Endothelial cell (in vitro differentiated cells): ENCODE measurements at places on chromosomes 4 and X. TPM values are rescaled to one million over a fixed set of nuclear protein-coding genes. Genes with fewer than 3 reads are reported as not detected.

GRCh38 chr4:145784036-145784435 is 104.1 kb downstream of the C4orf51 start:
- H3K4me3 ChIP-seq: peak overlapping the region; percentile 25

DNA sequence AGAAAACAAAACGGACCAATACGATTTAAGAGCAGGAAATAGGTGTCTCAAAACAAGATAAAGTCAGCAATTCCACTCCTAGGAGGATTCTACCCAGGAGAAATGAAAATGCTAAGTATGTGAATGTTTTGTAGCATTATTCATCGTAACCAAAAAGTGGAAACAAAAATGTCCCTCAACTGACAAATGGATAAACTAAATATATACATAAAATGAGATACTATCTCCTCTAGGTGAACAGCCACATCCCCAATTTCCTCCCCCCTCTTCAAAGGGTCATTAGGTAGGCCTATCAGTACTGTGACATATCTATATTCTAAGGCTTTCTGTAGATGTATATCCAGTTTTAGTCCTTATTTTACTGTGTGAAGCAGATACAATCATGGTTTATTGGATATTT is 18.0 kb downstream of the DDX3X start:
- H3K27me3 ChIP-seq: peaks cover 3% of the 10 kb centered on the region
- H3K27ac ChIP-seq: no peak overlapping the region
- H3K36me3 ChIP-seq: peaks cover 3% of the 10 kb centered on the region
- peaks cover 5% of the 10 kb centered on the region for H3K4me1 ChIP-seq

GRCh38 chr4:992297-993110 is 700 bp downstream of the SLC26A1 start:
- H3K4me3 ChIP-seq: no peak overlapping the region
- no peaks in the 10 kb centered on the region for H3K36me3 ChIP-seq
- no peaks in the 10 kb centered on the region for H3K4me1 ChIP-seq
- H3K27me3 ChIP-seq: peaks cover 9% of the 10 kb centered on the region

DNA sequence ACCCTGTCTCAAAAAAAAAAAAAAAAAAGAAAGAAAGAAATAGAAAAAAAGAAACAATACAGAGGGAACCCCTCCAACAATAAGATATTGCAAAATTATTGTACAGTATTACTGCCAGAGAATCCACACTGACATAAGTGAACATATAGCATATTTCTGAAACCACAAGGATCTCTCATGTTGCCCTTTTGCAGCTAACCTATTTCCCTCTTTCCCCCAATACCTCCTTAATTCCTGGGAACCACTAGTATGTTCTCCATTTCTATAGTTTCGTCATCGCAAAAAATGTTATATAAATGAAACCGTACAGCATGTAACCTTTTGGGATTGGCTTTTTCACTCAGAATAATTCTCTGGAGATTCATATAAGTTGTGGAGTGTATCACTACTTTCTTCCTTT is 20.0 kb upstream of the BMP2K start:
- H3K27me3 ChIP-seq: no peaks in the 10 kb centered on the region
- peaks cover 3% of the 10 kb centered on the region for H3K4me1 ChIP-seq
- DNase-seq: no peak
- no peak overlapping the region for H3K4me3 ChIP-seq
- H3K36me3 ChIP-seq: no peaks in the 10 kb centered on the region
- H3K27ac ChIP-seq: no peak overlapping the region

GRCh38 chr4:118762155-118762554 is 73.8 kb downstream of the SEC24D start:
- H3K36me3 ChIP-seq: peaks cover 36% of the 10 kb centered on the region
- no peak overlapping the region for H3K27ac ChIP-seq
- H3K4me3 ChIP-seq: no peak overlapping the region
- H3K27me3 ChIP-seq: peaks cover 1% of the 10 kb centered on the region
- H3K4me1 ChIP-seq: no peaks in the 10 kb centered on the region

GRCh38 chr4:48699475-48699874 is 80.6 kb downstream of the FRYL start:
- no peak for DNase-seq
- H3K4me3 ChIP-seq: no peak overlapping the region
- peaks cover 29% of the 10 kb centered on the region for H3K4me1 ChIP-seq
- H3K27me3 ChIP-seq: peaks cover 2% of the 10 kb centered on the region
- peaks cover 4% of the 10 kb centered on the region for H3K36me3 ChIP-seq

DNA sequence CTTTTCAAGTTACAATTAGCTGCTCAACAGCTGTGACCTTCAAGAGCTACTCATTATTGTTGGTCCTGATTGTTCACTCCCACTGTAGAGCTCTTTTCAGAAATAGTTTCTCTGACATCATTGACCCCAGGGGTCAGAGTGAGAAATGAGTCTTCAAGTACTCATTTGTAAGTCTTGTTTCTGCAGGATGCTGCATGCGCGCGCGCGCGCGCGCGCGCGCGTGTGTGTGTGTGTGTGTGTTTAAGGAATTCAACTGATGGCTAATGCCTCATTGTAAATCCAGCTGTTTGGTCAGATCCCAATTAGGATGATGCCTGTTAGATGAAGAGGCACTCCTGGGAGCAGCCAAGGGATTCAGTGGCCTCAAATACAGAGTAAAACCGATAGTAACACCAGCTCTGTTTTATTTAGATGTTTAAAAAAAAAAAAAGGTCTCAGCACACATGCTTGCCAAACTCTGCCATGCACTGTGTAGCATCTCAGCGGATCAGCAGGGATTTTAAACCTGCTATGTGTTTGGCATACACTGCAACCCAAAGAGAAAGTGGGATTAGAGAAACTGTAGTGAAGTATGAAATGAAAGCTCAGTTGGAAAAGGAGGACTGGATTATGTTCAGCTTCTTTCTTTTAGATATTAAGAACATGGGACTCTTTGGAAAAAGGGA is 332.3 kb downstream of the ADGRL3 start:
- no peaks in the 10 kb centered on the region for H3K36me3 ChIP-seq
- H3K27me3 ChIP-seq: peaks cover 2% of the 10 kb centered on the region
- no peak for DNase-seq
- H3K4me3 ChIP-seq: no peak overlapping the region
- H3K4me1 ChIP-seq: no peaks in the 10 kb centered on the region

DNA sequence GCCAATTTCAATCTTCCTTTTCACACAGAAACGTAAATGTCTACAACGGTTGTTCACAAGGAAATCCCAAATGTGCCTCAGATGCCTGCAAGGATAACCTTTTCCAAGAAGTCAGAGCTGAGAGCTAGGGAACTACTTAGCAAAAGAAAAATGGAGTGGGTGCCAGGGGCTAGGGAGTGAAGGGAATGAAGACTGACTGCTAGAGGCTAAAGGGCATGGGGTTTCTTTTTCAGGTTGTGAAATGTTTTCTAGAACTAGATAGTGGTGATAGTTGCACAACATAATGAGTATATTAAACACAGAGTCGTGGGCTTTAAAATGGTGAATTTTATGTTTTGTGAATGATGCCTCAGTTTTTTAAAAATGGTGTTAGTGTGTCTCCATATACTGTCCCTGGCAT is 53.4 kb downstream of the CD99L2 start:
- no peaks in the 10 kb centered on the region for H3K27me3 ChIP-seq
- DNase-seq: no peak
- H3K36me3 ChIP-seq: no peaks in the 10 kb centered on the region
- H3K27ac ChIP-seq: no peak overlapping the region
- H3K4me3 ChIP-seq: no peak overlapping the region

GRCh38 chrX:37800717-37801116 is 20.9 kb downstream of the CYBB start:
- no peak for DNase-seq
- H3K27ac ChIP-seq: no peak overlapping the region
- peaks cover 16% of the 10 kb centered on the region for H3K4me1 ChIP-seq
- no peaks in the 10 kb centered on the region for H3K36me3 ChIP-seq

DNA sequence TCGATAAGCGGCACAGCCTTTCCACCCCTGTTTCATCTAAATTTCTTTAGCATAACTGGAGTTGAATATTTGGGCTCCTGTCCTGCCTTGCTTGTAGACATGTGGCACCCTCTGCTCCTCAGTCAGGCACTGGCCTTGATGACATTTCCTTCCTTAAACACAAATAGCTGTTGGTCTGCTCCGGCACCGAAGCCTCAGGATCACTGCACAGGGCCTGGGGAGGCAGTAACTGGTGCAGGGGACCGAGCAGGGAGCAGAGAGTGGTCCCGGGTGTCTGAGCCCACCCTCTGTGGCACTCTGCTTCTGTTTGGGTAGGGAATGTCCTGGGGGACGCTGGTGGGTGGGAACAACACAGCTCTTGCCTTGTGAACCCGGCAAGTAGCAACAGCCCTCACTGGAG is 13.6 kb downstream of the RGS12 start:
- peaks cover 85% of the 10 kb centered on the region for H3K4me1 ChIP-seq
- no peak for DNase-seq
- H3K36me3 ChIP-seq: peaks cover 8% of the 10 kb centered on the region

- H3K4me3 ChIP-seq: no peak overlapping the region
- no peaks in the 10 kb centered on the region for H3K27me3 ChIP-seq
- no peak for DNase-seq
- H3K27ac ChIP-seq: no peak overlapping the region
- no peaks in the 10 kb centered on the region for H3K4me1 ChIP-seq
- H3K36me3 ChIP-seq: no peaks in the 10 kb centered on the region
Measured at GRCh38 chrX:65644621-65645289, 22.7 kb upstream of the MSN start.

DNA sequence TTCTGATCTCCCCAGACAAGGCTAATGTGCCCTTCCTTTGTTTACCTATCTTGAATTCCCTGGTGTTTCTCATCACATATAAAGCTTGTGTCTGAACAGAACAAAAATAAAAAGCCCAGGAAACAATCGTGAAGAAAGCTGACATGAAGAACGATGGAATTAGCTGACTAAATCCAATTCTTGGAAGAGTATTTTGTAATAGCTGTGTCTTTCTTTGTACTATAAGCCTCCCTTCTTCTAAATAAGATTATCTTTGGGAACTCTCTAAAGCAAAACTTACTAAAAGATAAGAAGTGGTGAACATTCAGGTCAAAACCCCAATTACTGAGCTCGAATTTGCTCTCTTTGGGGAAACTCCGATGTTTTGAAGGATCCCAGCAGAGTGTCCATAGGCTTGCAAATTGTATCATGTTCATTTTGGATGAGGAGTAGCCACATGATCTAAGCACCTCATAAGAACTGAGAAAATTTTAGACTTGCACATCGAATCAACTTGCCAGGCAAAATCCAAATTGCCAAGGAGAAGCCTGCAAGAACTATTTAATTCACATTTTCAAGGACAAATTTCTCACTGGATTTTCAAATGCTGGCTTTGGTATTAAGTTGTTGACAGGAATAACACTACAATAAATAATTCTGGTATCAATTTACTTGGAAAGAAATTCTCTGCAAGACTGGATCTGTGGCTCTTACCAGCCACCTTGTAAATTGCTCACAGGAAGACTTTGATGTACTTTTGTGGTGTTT is 106.2 kb downstream of the LNX1 start:
- no peak for DNase-seq
- H3K4me3 ChIP-seq: no peak overlapping the region
- H3K27me3 ChIP-seq: no peaks in the 10 kb centered on the region

GRCh38 chr4:15479913-15480185 is 10.2 kb downstream of the CC2D2A start:
- H3K27me3 ChIP-seq: peaks cover 6% of the 10 kb centered on the region
- peaks cover 6% of the 10 kb centered on the region for H3K4me1 ChIP-seq
- H3K27ac ChIP-seq: no peak overlapping the region
- DNase-seq: no peak
- H3K36me3 ChIP-seq: peaks cover 39% of the 10 kb centered on the region

DNA sequence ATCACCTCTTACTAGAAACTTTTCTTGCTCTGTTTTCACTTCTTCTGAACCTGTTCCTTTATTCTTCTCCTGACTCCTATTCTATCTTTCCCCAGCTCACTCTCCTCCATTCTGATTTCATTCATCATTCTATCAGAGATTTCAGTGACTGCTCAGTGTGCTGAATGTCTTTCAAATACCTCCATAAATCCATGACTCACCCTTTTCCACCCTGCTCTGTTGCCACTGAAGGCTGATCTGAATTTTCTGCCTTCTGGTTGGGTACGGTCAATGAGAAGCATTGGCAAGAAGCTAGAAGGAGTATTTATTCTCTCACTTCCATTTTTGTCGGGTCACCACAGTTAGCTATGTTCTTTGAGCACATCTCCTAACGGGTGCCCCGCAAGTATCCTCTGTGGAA is 265.9 kb downstream of the CBLL2 start:
- no peaks in the 10 kb centered on the region for H3K27me3 ChIP-seq
- no peak overlapping the region for H3K4me3 ChIP-seq
- no peak overlapping the region for H3K27ac ChIP-seq
- no peaks in the 10 kb centered on the region for H3K36me3 ChIP-seq
- no peak for DNase-seq

- DNase-seq: no peak
- H3K36me3 ChIP-seq: peaks cover 21% of the 10 kb centered on the region
Measured at GRCh38 chr4:53463340-53463739, 85.9 kb downstream of the FIP1L1 start.

- H3K27me3 ChIP-seq: no peaks in the 10 kb centered on the region
- peaks cover 9% of the 10 kb centered on the region for H3K36me3 ChIP-seq
- no peak overlapping the region for H3K27ac ChIP-seq
- H3K4me1 ChIP-seq: peaks cover 16% of the 10 kb centered on the region
Measured at GRCh38 chr4:185217408-185217975, 8.1 kb downstream of the SNX25 start.

Gene TMEM35A
- total RNA-seq: 2.6 TPM

Gene GPR119
- not detected for total RNA-seq

Gene SULT1B1
- total RNA-seq: not detected

Gene PRDM8
- 30.5 TPM for total RNA-seq

Gene TEC
- total RNA-seq: 1.9 TPM

Gene HMX1
- not detected for total RNA-seq

Gene DCAF12L1
- total RNA-seq: 1.9 TPM

Gene UCHL1
- 397 TPM for total RNA-seq

Gene SLITRK4
- 7.3 TPM for total RNA-seq

Gene ZNF157
- 0.67 TPM for total RNA-seq

Gene AVPR2
- total RNA-seq: 0.77 TPM

Gene RBM47
- 4.6 TPM for total RNA-seq
